Breast epithelium (tissue), 4 donors: ENCODE measurements at places on chromosomes 7 and 10. TPM values are rescaled to one million over a fixed set of nuclear protein-coding genes. Genes with fewer than 3 reads are reported as not detected.

The LRIT1 gene
- total RNA-seq: not detected

The UBE2D4 gene
- 15.4 TPM for total RNA-seq

The MARVELD1 gene
- 16.2 TPM for total RNA-seq

The DNAJC30 gene
- total RNA-seq: 4.6 TPM

The CRHR2 gene
- total RNA-seq: 0.16 TPM

The NPTX2 gene
- 1.5 TPM for total RNA-seq

DNA sequence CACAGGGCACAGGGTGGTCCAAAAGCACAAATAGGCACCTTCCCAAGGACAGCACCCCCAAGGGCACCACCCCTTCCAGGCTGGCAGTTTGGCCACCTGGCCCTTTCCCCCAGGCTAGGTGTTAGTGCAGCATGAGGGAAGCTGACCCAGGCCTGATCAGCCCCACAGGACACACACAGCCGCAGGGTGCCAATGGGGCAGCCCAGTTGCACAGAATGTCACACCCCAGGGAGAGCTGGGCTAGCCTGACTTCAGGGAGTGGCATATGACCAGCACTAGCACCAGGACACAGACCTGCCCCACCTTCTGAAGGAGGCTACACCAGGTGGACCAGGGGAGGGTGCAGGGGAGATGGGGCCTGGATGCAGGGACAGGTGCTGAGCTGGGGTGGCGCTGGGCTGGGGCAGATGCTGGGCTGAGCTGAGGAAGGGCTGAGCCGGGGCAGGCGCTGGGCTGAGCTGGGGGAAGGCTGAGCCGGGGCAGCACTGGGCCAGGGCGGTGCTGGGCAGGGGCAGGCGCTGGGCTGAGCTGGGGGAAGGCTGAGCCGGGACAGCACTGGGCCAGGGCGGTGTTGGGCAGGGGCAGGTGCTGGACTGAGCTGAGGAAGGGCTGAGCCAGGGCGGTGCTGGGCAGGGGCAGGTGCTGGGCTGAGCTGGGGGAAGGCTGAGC is 3.9 kb upstream of the ADAM8 start:
- no peak for DNase-seq

GRCh38 chr10:101050208-101051069 is 11.3 kb upstream of the KAZALD1 start:
- peak; percentile 75 for DNase-seq

- DNase-seq: no peak
These were observed 76.0 kb upstream of the ARMC3 start for GRCh38 chr10:22851865-22852239.

DNA sequence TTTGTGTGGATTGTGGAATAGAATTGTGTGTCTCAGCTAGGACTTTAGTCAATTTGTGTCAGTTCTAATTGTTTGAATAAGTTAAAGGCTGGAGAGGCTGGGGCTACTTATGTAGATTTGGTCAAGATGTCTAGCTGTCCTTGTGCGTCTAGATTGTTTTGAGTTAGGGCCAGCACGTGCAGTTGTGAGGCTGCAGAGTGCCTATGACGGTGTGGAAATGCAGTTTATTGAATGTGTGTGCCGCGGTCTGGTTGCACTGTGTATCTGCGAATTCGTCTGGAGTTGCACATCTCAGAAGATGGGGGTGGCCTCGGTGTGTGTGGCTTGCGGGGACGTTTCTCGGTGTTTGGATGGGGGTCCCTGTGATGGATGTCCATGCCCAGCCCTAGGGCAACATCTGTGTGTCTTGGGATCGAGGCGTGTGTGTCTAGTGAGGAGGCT is 10.2 kb downstream of the EMX2 start:
- no peak for DNase-seq

DNA sequence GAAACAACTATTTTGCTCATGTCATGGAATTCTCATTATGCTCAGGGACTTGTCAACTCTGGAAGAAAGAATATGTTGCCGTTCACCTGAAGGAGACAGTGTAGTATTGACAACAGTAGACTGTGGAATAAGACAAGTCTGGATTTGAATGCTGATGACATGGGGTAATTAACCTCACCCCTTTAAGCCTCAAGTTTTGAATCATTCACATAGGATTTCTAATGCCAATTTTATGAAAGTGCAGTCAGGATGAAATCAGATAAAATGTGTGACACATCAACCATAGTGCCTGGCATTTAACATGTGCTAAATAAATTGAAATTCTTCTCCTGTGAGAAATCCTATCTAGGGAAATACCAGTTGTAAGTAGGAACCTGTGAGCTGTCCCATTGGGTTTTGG is 305.8 kb downstream of the KIF20B start:
- DNase-seq: no peak

- DNase-seq: no peak
These were observed 593.1 kb downstream of the SORCS1 start for GRCh38 chr10:106571192-106571946.

- DNase-seq: no peak
These were observed 2.3 kb downstream of the LRRTM3 start for GRCh38 chr10:66927971-66928770.

GRCh38 chr7:102098986-102099385 is 187.7 kb upstream of the SH2B2 start:
- DNase-seq: no peak

DNA sequence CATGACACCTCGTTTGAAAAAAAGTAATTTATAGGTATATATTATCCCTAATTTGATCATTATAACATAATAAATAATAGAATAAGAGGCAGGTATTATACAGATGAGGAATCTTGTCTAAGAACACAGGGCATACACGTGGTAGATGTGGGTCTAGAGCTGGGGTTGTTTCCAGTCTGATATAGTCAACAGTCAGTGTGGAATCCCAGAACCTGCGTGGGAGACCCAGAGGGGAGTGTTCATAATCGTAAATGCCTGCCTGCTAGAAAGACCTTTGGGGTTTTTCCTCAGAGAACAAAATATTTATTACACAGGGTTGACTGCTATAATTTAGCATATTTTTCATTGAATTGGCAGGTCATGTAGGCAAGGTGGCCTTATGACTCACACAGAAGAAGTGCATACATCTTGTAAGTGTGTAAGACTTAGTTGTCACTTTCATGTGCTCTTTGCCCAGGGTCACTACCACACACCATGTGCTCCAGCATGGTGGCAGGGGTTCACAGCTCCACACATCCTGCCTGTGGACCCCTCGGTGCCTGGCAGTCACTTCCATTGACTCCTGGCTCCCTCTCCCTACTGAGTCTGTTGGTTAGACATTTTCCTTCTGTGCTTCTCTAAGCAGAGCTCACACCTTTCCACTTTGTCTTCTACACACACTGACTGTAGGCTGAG is 94.9 kb upstream of the IKZF1 start:
- no peak for DNase-seq

GRCh38 chr7:112452102-112452888 is 2.0 kb downstream of the IFRD1 start:
- DNase-seq: peak; percentile 66

DNA sequence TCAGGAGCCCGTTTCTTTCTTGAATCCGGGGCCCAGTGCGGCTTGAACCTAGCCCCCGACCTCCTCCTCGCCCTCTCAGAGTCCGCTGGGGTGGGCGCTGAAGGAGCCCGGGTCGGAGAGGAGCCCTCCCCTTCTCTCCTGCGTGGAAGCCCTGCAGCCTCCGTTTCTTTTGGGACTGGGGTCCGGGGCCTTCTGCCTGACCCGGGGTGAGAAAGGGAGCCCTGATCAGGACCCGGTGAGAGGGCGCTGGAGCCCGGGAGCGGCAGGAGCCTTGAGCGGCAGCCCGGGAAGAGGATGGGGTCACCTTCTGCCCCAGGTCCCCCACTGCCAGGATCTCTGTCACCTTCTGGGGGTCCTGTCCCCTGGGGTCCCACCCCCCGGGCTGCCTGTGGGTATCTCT is 162.3 kb downstream of the ZNF33B start:
- DNase-seq: no peak

DNA sequence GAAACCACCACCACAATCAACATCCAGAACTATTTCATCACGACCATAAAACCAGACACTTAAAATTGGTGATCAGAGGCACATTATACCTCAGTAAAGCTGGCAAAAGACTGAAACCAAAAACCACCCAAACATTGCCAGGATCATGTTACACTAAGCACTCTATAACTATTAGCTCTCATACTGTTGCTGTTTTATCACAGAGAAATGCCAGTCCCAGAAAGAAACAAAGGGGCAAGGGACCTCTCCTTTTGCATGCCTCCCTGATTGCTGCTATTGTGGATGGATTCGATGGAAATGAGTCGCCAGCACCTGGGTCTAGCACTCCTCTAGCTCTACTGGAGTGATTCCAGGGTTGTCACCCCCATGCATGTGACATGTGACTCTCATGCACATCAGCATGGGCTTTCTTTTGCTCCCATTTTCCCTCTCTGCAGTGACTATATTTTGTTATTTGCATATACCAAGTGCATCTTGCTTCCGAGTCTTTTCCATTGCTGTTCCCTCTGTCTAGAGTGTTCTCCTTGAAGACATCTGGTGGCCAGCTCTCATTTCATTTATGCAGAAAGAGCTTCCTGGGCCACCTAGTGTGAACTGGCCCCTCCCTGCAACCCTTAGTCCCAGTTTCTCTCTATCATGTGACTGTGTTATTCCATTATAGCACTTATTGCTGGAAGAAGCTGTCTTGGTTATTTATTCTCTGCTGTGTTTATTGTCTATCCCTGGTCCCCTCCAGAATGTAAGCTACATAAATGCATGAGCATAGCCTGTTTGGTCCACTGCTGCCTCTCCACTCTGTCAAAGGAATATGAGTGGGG is 300.6 kb downstream of the PLXNA4 start:
- no peak for DNase-seq

DNA sequence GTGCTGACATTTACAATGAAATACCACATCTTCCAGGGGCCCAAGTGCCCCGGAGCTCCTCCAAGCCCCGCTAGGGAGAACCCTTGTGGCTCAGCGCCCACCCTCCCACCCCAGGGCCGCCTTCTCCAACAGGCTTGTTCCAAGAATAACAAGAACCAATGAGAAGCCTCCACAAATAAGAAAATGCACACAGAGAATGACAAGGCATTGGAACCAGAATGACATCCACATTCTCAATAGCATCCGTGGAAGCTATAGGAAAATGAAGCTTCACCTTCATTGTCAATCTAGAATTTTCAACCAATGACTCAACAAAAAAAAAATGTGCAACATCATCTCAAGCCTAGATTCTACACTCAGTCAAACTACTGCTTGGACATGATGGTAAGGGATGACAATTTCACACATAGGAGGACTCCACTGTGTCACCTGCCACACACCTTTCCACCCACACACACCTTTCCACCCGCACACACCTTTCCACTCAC is 50.4 kb upstream of the PPP2R2D start:
- no peak for DNase-seq

- no peak for DNase-seq
These were observed 1.9 kb downstream of the VIPR2 start for GRCh38 chr7:159142730-159143129.

GRCh38 chr10:12521423-12521822 is 172.1 kb downstream of the CAMK1D start:
- no peak for DNase-seq

DNA sequence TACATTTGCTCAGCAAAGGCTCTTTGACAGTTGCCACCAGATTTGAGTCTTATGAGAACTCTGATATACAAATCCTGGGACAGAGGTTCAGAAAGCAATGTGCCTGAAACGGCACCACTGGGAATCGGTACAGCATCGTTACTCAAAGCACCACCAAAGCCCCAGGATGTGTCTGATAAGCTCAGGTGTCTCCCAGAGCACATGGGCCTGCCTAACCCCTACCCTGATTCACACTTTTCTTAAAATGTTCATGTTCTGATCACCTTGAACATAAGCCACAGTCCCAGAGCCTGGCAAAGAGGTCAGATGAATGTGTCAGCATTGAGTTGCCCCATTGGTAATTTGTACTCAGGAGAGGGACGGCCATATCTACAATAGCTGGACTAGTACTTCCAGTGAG is 545.8 kb upstream of the AUTS2 start:
- no peak for DNase-seq

- DNase-seq: no peak
These were observed 53.8 kb downstream of the TAX1BP1 start for GRCh38 chr7:27793780-27794179.

GRCh38 chr7:135194494-135195095 is 16.7 kb downstream of the WDR91 start:
- DNase-seq: no peak

- no peak for DNase-seq
These were observed 106.3 kb downstream of the INSYN2A start for GRCh38 chr10:127090138-127090537.

- no peak for DNase-seq
These were observed 403.5 kb upstream of the RNF32 start for GRCh38 chr7:156236936-156237599.

DNA sequence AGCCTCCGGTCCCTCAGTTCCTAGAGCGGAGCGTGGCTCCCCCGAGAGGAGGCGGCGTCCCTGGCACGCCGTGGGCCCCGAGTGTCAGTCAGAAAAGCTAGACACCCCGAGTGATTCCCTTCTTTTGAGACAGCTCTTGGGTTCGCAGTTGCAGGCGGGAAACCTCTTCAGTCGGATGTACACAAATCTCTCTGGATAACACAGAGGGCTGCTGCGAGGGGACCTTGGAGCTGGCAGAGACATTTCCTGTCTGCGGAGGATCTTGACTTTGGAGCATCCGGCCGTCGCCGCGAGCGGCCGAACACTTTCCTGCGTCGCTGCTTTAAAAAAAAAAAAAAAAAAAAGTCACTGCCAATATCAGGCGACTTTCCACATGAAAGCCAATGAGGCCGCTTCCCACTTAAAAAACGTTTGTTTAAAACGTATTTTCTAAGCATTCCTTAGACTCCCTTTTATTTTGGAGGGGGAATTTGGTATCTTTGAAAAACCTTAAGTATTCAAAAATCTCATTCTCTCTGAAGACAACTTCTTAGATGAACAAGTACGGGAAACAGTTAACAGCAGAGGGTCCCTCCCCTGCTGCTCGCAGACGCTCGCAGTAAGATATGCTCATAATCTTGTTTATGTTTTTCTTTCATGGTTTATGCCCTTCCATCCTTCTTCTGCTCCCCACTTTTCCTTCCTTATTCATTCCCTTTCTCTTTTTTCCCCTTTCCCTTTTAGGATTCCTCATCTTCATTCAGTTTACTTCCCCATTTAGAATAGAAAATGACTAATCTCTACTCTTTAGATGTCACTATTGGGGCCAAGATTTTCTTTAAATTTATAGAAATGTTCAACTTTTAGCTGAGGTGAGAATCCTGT is 10.0 kb downstream of the HHEX start:
- DNase-seq: peak; percentile 24

DNA sequence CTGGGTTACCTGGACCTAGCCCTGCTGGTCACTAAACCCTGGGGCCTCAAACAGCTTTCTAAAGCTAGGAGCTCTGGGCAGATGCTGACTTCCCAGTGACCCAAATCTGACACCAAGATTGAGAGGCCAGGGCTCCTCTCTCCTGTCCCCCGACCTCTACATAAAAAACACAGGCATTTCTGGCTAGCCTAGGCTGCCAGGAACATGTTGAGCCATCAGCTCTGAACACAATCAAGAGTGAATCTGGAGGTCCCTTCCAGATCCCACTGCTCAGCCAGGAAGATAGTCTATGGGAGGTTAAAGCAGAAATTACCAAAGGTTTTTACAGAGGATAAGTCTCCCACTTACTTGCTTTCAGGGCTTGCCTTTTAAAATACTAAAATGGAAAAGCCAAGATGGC is 22.1 kb upstream of the PDE1C start:
- DNase-seq: no peak
